Activated T-helper 9 cell treated with anti-CD3 and anti-CD28 coated beads, Interleukin-2, amount 50 U/mL, for 16 hours (primary cell): ENCODE measurements at places on chromosomes 5 and 9.

DNA sequence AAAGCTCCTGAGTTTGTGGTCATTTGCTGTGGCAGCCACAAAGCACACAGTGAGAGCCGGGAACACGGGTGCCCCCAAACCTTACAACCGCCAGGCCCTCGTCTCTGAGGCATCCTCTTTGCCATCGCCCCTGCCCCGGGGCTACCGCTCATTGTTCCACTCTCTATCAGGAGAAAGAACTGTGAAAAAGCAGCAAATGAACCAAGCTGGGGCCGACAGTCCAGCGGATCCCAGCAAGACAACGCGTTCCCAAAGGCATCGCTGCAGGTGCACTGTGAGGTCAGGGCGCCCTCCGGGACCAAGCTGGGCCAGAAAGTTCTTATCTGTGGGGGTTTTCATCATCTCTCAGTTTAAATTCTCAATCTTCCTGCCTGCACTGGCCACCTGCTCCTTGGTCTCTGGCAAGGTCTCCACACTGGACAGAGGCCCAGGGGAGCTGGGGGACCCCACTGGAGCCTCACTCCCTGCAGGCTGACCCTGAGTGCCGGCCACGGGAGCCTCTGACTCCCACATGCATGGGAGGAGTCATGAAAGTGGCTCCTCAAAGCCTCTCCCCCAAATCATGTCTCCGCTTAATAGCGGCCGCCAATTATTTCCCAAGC, 32.1 kb downstream of the VAV2 start:
- no peak for DNase-seq

GRCh38 chr9:95096807-95097206, 220.7 kb downstream of the FANCC start:
- DNase-seq = no peak

GRCh38 chr9:134598884-134599245, 42.7 kb upstream of the COL5A1 start:
- DNase-seq = no peak

DNA sequence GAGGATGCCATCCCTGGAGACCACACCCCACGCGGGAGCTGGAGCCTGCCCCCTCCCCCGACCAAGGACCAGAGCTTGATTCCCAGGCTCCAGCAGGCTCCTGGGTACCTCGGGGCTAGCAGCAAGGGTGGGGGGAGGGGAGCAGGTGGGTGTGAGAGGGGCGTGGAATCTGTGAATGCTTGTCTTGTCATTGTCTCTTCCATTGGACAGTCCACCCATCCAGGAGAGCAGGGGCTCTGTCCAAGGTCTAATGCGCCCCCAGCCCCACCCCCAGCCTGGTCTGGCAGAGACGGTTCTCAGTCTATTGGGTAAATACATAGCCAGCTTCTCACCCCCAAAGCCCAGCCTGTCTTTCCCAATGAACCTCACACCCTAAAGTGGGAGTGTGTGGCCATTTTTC, 22.8 kb downstream of the URM1 start:
- no peak for DNase-seq

DNA sequence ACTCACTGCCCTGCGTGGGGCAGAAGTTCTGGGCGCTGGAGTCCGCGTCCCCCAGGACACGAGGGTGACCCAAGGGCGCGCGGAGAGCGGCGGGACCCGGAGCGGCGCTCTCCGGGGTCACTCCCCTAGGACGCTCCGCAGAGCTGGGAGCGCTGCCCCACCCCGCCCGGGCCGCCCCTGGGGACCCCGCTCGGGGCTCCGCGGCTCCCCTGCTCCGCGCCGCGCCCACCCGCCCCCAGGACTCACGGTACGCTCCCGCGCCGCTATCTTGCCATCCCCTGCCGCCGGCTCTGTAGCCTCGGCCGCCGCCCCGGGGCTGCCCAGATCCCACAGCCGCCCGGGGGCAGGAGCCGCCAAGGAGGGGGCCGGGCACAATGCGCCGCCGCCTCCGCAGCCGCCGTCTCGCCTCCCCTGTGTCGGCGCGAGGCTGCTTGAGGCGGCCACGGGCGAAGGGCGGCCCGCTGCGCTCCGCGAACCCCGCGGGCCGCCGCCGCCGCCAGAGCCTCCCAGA, 303 bp downstream of the LIFR start:
- peak; percentile 9 for DNase-seq

DNA sequence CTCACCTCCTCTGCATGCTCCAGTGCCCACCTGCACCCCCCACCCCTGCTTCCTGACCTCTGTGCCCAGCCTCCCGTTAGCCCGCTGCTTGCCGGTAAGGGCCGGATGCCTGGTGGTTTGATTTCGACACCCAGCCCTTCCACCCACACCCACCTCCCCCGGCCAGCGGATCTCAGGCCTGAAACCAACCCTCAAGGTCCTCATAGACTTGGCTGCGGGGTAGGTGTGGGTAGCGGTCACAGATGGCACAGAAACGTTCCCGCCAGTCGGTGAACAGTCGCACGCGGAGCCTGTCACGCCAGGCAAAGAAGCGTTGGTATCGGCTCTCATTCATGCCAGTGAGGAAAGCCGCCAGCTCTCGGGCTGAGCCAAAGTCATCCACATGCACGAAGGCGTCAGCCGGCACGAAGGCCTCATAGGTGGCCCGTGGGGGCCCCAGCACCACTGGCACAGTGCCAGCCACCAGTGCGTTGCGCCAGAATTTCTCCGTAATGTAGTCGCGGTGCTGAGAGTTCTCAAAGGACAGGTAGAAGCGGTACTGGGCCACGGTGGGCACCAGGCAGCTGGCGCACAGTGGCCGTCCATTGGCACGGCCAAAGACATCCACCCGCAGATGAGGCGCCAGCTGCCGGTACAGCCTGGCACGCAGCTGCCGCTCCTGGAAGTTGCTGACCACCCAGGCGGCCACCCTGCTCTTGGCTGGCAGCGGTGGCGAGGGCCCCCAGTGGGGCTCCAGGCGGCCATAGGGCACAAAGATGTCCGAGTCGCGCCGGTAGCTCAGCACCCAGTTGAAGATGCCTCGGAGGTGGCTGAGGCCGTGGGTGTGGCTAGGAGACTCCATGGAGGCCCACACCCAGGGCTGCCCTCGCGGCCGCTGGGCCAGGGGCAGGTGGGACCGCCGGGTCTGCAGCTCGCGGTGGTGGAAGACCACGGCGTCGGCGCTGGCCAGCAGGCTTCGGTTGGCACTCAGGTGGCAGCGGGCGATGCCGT, 1.1 kb downstream of the FUT7 start:
- DNase-seq = peak; percentile 41

DNA sequence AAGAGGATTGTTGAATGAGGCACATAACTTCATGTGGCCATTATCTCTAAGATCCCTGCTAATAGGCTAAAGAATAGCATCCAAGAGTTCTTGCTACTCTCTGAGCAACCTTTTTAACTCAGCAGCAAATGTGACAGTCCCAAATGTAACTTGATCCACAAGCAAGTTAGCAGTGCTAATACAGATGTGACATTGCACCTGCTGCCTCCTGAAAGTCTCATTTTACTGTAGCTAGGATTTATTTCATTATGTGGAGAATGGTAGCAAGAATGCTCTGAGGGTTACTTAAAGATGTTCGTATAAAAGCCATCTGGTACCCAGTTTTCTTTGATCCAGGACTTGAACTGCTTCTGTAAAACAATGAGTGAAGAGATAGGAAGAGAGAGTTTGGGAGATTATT, 45.8 kb downstream of the CDH10 start:
- DNase-seq = no peak

GRCh38 chr5:125293726-125294125, 547.3 kb upstream of the ZNF608 start:
- no peak for DNase-seq

DNA sequence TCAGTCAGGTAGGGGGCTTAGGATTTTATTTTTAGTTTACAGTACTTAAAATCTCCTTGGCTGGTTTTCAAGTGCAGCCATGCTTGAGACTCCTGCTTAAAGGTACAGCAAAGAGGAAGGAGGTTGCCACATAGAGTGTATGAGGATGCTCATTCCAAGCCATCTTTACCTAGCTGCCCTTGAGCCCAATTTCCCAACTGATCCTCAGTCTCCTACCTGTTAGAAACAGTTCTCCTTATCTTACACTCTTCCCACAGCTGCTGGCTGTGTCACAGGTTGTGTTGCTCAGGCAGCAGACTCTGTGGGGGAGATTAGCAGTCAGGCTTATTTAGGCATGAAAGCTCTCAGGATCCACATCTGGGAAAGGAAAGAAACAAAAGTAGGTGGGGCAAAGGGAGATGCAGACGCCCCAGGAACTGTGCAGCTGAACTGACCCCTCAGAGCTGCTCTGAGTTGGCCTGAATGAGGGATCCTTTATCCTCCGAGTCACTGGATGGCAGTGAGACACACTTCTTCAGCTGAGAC, 95.1 kb downstream of the NMUR2 start:
- DNase-seq = no peak

GRCh38 chr5:9954869-9955268, 294.8 kb downstream of the ATPSCKMT start:
- no peak for DNase-seq

DNA sequence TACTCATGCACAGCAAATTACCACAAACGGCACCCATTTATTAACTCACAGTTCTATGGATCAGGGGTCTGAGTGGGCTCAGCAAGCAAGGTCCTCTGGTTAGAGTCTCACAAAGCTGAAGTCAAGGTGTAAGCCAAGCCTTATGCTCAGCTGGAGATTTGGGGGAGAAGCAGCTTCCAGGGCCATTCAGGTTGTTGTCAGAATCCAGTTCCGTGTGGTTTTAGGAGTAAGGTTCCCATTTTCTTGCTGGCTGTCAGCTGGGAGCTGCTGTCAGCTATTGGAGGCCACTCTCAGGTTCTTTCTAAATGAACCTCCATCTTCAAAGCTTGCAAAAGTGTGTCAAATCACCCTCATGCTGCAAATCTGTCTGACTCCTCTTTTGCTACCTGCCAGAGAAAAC, 17.7 kb downstream of the FCN2 start:
- no peak for DNase-seq

- DNase-seq = no peak
These were observed at the start of gene ERAP2 for GRCh38 chr5:96876292-96876850. ERAP2 (plus strand) TSS chr5:96876500; CDS start chr5:96879686, 3,186 bp downstream.

DNA sequence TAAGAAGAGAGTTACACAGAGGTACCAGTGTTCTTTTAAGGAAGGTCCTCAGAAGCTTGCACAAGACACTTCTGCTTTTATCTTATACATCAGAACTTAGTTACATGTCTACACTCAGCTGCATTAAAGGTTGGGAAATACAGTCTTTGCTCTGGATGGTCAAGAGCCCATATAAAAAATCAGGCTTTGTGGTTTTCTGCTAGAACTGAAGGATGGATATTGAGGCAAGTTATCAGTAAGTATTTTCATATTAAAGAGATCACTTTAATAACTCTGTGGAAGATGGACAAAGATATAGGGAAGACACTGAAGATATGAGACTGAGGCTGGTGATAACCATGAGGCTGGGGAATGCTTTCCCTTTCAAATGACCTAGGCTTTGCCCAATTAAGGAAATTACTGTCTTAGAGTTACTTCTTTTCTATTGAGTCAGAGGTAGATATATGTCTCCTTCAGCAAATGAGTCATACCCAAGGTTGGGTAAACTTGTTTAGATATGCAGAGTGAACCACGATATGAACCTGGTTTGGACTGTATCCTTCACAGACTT, 87.0 kb upstream of the TNC start:
- no peak for DNase-seq

- DNase-seq = no peak
These were observed 1.5 kb upstream of the DNM1 start for GRCh38 chr9:128201441-128202369.
